ENCODE measurements at places on chromosomes 4 and X.

GRCh38 chrX:112846187-112846586, 5.6 kb upstream of the AMOT start:
- DNase-seq = no peak

- no peak for DNase-seq
Measured at GRCh38 chr4:157389741-157390140, 169.2 kb downstream of the GRIA2 start.

- DNase-seq = no peak
Measured at GRCh38 chrX:1493877-1494510, 41.3 kb upstream of the ASMTL start.

GRCh38 chr4:123651066-123651465, 254.5 kb downstream of the SPRY1 start:
- DNase-seq = no peak

GRCh38 chr4:108152980-108153379, 15.8 kb downstream of the LEF1 start:
- DNase-seq = no peak

DNA sequence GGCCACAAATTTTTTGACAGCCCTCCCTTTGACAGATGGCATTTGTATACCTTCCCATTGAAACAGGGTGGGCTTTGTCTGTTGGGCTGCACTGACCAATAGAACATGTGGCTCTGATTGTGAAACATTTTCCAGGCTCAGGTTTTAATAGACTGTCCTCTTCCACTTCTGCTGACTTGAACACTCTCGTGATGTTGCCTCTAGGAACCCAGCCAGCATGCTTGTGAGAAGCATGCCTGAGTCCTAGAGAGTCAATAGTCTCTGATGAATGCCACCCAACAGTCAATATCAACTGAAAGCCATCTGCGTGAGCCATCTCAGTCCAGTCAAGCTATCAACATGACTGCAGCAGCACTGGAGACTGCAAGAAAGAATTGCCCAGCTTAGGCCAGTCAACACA, 290.0 kb downstream of the SLC7A11 start:
- no peak for DNase-seq
